ENCODE measurements at places on chromosomes 11 and 22. TPM values are rescaled to one million over a fixed set of nuclear protein-coding genes. Genes with fewer than 3 reads are reported as not detected.

DNA sequence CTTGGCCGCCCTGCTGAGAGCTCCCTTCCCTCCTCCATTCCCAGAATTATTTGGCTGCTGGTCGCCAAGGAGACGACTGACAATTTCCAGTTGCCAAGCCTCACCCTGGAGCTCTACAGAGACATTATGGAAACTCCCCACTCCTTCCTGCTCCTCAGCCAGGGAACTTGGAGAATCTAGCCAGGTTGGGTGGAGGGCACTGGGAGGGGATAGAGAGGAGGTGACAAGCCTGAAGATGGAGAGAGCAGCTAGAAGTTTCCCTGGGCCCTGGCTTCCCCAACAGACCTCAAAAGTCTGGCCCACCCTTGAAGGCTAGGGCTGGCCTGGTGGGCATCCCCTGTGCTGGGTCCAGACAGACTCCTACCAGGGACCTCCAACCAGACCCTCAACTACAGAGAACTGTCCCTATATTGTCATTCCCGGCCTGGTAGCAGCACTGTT lies 6.7 kb upstream of the VSIG10L2 start:
- DNase-seq: no peak

GRCh38 chr11:134245434-134245833 lies 7.7 kb downstream of the THYN1 start:
- no peak for DNase-seq

- no peak for DNase-seq
Measured at GRCh38 chr22:19430890-19431541, 517 bp downstream of the HIRA start.

CHRM1 gene
- polyA plus RNA-seq: 0.40 TPM

DNA sequence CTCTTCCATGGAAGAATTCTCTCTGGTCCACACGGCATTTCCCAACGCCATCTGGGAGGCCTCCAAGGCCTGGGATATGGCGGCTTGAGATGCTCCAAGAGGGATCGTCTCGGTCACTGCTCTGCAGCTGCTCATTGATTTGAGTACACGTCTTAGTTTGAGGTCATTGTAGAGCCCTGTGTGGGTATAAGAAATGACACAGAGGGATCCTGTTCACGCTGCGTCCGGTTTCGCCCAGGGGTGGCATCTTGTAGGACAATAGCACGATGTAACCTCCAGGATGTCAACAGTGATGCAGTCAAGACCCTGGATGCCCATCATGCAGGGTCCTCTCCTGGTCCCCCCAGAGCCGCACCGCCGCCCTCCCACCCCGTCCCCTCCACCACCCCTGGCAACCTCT lies 564.6 kb downstream of the BRD1 start:
- no peak for DNase-seq

DNA sequence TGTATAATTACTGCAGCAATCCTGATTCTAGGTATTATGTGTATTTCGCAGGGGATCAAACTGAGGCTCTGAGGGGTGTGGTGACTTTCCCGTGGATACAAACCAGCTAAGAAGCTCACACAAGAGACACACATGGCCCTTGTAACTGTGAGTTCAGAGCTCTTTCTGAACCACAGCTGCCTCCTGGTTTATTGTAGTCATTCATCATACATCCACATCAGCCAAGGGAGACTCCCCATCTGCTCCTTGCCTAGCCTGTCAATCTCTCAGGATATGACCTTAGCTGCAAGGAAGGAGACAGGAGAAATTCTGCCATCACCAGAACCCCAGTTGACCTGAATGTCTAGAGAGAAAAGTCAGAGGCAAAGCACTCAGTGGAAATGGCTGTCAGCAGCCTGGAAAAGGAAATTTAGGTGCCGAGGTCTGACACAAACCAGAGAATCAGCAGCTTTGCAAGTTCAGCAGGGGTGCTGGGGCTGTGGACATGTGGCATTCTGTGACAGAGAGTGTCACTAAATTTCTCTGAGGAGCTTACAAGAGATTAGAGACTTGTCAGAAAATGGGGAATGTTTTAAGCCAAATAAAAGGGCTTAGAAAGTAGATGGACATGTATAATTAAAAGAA lies 209.5 kb downstream of the AASDHPPT start:
- DNase-seq: no peak

GRCh38 chr22:49900441-49901230 lies 17.6 kb downstream of the ALG12 start:
- DNase-seq: no peak

DNA sequence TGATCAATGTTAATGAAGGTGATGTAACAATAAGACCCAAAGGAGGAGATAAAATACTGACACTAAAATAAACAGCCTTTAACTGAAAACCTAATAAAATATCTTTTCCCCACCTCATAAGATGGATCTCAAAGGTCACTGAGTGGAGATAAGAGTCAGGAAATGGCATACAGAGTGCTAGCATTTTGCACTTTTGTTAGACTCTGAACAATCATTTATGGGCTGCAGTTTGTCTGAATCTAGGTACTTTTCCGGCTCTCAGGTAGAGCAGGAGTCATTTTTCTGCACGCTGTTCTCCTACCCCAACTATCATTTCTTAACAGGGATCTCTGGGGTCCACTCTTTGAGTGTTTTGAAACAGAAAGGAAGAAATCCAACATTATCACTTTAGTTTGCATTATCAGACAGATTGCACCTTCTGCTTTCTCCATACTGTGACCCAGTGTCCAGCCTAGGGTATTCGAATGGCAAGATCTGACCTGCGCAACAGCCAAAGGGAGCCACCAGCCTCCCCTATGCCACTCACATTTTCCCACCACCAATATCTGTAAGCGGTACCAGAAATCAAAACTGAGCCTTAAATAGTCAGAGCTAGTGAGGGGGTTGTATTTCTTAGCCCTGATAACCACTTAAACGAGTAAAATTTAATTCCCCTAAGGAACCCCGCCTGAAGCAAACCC lies 863 bp downstream of the SIAE start:
- no peak for DNase-seq

Measured in left renal pelvis (tissue), 4 donors.